ENCODE measurements at places on chromosomes 13 and 19. TPM values are rescaled to one million over a fixed set of nuclear protein-coding genes. Genes with fewer than 3 reads are reported as not detected.

- no peak overlapping the region for H3K27ac ChIP-seq
- H3K27me3 ChIP-seq, result peaks cover 5% of the 10 kb centered on the region
- no peak overlapping the region for H3K4me3 ChIP-seq
- DNase-seq, result no peak
- no peaks in the 10 kb centered on the region for H3K4me1 ChIP-seq
- H3K36me3 ChIP-seq, result no peaks in the 10 kb centered on the region
Observed at GRCh38 chr13:109593230-109593629, 193.2 kb downstream of the IRS2 start.

DNA sequence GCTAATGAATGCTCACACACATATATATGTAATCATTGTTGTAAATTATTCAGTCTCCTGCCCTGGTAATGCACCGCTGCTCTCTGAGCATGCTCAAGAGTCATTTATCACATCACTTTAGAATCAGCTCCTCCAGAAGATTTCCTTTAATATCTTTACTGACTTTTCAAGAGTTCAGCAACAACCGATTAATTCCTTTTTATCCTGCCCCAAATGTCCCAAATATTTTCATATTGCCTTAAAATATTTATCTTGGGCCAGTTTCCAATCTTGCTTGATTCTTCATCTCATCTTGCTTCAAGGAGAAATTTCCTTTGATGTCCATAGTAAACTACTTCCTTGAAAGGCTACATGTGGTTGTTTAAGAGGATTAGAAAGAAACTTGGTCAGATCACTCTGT lies 132.5 kb downstream of the NHLRC3 start:
- H3K4me3 ChIP-seq, result no peak overlapping the region
- H3K36me3 ChIP-seq, result no peaks in the 10 kb centered on the region
- no peaks in the 10 kb centered on the region for H3K4me1 ChIP-seq
- H3K27me3 ChIP-seq, result no peaks in the 10 kb centered on the region
- DNase-seq, result no peak

GRCh38 chr19:8697671-8698432 lies 743 bp downstream of the ACTL9 start:
- DNase-seq, result no peak
- peaks cover 66% of the 10 kb centered on the region for H3K4me1 ChIP-seq
- no peaks in the 10 kb centered on the region for H3K36me3 ChIP-seq
- H3K27me3 ChIP-seq, result peaks cover 4% of the 10 kb centered on the region

DNA sequence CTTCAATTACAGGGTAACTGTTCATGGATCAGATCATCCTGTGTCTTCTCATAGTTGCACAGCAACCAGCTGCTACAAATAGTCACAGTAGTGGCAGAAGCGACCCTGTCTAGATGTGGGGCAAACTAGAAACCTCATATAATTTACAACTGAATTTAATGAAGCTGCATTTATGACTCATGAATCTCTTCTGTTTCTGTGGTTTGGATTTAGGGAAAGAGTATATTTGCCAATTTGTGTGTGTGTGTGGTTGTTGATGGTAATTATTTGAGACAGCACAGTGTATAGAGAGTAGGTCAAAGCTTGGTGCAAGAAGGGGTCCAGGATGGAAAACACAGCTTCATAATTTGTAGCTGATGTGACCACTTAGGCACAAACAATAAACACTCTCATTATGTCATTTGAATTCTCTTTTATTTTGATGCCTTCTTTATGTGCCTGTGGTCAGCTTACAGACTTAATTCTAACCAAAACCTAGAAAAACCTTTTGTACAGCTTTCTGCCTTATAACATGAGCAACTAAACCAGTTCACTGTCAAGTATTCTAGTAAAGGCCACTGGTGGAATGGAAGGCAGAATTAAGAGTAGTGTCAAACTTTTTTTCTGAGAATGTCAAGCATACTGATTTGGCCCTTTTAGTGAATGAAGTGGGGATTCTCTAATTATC lies 218.1 kb downstream of the TBC1D4 start:
- no peak overlapping the region for H3K27ac ChIP-seq
- H3K27me3 ChIP-seq, result peaks cover 3% of the 10 kb centered on the region
- no peaks in the 10 kb centered on the region for H3K36me3 ChIP-seq
- no peaks in the 10 kb centered on the region for H3K4me1 ChIP-seq
- no peak overlapping the region for H3K4me3 ChIP-seq

GRCh38 chr19:38046254-38047048 lies 139.4 kb downstream of the SIPA1L3 start:
- peaks cover 36% of the 10 kb centered on the region for H3K4me1 ChIP-seq
- H3K36me3 ChIP-seq, result no peaks in the 10 kb centered on the region
- H3K4me3 ChIP-seq, result no peak overlapping the region
- H3K27ac ChIP-seq, result no peak overlapping the region

- H3K4me1 ChIP-seq, result no peaks in the 10 kb centered on the region
- no peaks in the 10 kb centered on the region for H3K27me3 ChIP-seq
- no peak for DNase-seq
Observed at GRCh38 chr19:37925212-37925611, 18.2 kb downstream of the SIPA1L3 start.

The COL4A1 gene
- not detected for total RNA-seq

DNA sequence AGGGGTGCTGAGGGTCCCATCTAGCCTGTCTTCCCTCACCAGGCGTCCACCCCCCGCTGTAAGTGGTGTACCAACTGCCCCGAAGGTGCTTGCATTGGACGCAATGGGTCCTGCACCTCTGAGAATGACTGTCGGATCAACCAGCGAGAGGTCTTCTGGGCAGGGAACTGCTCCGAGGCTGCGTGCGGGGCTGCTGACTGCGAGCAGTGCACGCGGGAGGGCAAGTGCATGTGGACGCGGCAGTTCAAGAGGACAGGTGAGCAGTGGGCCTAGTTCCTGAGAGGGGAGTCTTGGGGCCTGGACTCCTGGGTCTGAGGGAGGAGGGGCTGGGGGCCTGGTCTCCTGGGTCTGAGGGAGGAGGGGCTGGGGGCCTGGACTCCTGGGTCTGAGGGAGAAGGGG lies 27.8 kb downstream of the CNFN start:
- peaks cover 5% of the 10 kb centered on the region for H3K36me3 ChIP-seq
- H3K27ac ChIP-seq, result no peak overlapping the region
- no peaks in the 10 kb centered on the region for H3K4me1 ChIP-seq

DNA sequence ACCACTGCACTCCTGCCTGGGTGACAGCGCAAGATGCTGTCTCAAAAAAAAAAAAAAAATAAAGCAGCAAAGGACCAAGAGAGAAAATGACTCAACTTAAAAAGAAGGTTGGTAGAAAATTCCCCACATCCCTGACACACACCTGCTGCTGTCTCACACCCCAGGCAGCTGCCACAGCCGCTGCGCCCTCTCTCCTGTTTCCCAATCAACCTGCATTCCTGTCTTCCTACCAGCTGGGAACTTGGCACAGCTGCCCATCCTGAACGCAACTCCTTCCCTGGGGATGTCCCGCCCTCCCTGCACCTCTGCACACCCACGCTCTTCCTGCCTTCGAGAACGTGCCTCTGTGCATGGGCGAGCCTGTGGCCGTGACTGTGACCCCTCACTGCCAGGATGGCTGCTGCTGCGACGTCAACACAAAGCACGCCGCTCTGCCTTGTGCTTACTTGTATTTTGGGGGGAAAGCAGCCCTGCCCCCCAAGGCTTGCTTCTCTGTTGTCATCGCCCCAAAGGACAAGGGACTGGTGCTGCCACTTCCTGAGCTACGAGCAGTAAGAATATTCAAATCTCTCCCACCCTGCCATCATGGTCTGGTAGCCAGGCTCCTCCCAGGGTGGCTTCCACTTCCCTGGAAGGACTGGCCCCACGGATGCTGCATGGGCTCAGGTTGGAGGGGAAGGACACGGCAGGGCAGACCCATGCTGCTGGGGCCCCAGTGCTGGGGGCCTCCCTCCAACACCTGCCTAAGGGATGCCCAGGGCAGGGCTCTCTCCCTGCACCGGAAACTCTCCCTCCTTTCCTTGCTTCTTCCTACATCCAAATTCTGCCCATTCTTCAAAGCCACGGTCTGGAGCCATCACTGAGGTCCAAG lies 20.7 kb downstream of the SH3GL1 start:
- peaks cover 49% of the 10 kb centered on the region for H3K4me1 ChIP-seq
- H3K27ac ChIP-seq, result peak overlapping the region; percentile 83
- H3K36me3 ChIP-seq, result peaks cover 3% of the 10 kb centered on the region
- DNase-seq, result no peak

DNA sequence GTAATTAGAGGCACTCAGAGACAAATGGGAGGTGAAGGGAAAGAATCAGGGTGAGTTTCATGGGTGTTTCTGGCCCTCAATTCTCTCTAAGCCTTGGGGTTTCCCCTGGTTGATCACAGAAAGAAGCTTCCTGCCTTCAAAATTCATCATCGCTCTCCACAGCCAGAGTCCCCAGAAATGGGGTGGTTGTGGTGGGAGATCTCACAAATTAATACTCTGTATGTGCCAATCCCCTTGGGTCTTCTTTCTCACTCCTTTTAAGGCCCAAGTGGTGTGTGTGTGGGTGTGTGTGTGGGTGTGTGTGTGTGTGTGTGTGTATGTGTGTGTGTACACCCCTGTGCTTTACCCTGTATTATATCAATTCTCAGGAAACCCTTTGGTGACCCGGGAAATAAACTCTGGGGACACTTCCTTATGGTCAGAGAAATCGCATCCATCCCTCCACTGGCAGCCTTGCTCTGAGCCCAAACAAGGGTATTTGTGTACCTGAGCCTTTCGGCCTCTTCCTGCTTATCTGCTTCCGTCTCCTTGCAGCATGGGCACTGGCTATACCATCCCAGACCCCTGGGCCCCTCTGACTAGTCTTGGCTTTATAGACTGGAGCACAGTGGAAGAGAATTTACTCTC lies 2.8 kb upstream of the FCGBP start:
- H3K36me3 ChIP-seq, result peaks cover 17% of the 10 kb centered on the region
- H3K27me3 ChIP-seq, result peaks cover 2% of the 10 kb centered on the region
- H3K4me3 ChIP-seq, result peak overlapping the region; percentile 20
- peaks cover 72% of the 10 kb centered on the region for H3K4me1 ChIP-seq
- peak overlapping the region; percentile 80 for H3K27ac ChIP-seq
- peak; percentile 46 for DNase-seq

DNA sequence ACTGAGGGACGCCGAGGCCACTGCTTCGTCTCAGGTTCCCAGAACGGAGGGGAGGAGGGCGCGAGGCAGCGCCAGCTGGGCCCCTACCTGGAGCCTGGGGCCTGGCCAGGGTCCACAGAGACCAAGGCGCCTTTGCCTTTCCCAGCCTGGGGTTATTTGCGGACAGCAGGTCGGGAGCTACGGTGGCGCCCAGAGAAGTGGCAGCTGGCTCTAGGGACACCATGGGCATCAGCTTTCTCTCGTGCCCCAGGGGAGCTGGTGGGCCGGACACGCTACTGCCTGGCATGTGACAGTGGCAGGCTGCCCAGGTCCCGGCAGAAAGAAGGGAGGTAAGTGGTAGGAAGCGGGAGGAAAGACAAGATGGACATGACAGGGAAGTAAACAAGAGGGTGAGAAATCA lies 19.0 kb downstream of the AKT2 start:
- no peak overlapping the region for H3K4me3 ChIP-seq
- no peak overlapping the region for H3K27ac ChIP-seq
- no peak for DNase-seq
- peaks cover 13% of the 10 kb centered on the region for H3K36me3 ChIP-seq

- H3K36me3 ChIP-seq, result no peaks in the 10 kb centered on the region
- no peak for DNase-seq
- peaks cover 27% of the 10 kb centered on the region for H3K4me1 ChIP-seq
- peaks cover 3% of the 10 kb centered on the region for H3K27me3 ChIP-seq
- no peak overlapping the region for H3K4me3 ChIP-seq
Observed at GRCh38 chr19:42468273-42468796, 25.6 kb upstream of the CXCL17 start.

The CEACAM3 gene
- total RNA-seq, result not detected

- DNase-seq, result no peak
- no peaks in the 10 kb centered on the region for H3K4me1 ChIP-seq
- no peaks in the 10 kb centered on the region for H3K36me3 ChIP-seq
- H3K4me3 ChIP-seq, result no peak overlapping the region
Observed at GRCh38 chr19:30631033-30631370, 258.8 kb downstream of the ZNF536 start.

DNA sequence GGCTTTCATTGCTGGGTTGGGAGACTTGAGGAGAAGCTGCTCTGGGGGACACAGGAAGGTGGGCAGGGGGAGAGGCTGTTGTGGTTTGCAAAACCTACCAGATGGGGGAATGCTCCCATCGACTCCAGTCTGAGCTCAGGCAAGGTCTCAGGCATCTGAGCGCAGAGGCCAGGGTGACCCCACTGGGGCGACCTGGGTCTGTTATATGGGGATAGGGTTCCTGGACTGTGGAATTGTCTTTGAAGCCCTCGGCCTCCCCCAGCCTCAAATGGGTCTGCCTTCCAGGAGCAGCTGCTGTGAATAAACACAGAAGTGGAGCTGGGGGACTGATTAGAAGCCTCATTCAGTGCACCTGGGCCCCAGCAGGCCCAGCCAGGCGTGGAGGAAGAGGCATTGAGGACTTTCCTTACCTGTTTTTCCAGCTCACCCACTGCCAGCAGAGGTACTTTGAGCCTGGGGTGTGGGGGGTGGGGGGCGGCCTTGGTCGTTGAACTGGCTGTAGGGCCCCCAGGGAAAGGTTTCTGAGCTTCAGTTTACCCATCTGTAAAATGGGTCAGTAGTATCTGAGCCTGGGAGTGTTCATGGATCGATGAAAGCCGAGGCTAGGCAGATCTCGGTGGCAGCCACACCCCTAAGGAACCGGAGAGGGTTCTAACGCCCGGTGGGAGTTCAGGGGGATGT lies 1.4 kb downstream of the CERS4 start:
- peak overlapping the region; percentile 88 for H3K4me3 ChIP-seq
- H3K27ac ChIP-seq, result peak overlapping the region; percentile 87
- peaks cover 21% of the 10 kb centered on the region for H3K36me3 ChIP-seq
- peaks cover 5% of the 10 kb centered on the region for H3K27me3 ChIP-seq

DNA sequence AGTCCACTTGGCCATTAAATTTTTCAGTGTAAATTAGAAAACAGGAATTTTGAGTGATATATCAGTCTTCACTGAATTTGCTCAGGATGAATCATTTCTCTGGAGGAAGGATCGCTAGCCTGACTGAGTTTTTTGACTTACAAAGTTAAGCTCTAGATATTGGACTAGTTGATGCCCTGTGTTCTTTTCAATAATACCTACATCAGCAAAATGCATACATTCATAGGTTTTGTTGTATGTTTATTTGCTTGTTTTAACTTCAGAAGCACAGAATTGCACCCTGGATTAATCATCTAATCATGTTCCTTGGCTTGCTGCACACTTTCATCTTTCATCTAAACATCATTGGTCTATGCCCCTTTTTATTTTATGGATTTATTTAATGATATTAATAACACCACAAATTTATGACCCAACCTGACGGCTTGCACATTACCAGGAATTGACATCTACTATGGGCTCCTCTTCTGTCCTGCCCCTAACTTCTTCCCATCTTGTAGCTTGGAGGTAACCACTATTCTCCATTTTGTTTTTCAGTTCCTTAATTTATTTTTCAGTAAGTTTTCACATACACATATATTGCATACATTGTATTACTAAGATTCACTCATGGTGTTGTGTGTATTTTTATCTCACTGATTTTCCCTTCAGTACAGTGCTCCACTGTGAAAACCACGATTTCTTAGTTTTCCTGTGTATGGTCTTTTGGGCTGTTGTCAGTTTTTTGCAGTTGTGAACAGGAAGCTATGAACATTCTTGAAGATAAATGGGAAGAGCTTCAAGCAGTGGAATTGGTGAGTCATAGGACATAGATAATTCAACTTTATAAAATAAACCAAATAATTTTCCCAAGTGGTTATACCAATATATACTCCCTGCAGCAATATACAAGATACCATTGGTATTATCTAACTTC lies 23.3 kb downstream of the COMMD6 start:
- peaks cover 10% of the 10 kb centered on the region for H3K4me1 ChIP-seq
- H3K4me3 ChIP-seq, result no peak overlapping the region
- peaks cover 1% of the 10 kb centered on the region for H3K36me3 ChIP-seq
- no peak overlapping the region for H3K27ac ChIP-seq
- H3K27me3 ChIP-seq, result peaks cover 2% of the 10 kb centered on the region
